ENCODE measurements at places on chromosomes 5 and 9.

- no peak for DNase-seq
Measured at GRCh38 chr5:34818717-34819116, 20.2 kb upstream of the TTC23L start.

DNA sequence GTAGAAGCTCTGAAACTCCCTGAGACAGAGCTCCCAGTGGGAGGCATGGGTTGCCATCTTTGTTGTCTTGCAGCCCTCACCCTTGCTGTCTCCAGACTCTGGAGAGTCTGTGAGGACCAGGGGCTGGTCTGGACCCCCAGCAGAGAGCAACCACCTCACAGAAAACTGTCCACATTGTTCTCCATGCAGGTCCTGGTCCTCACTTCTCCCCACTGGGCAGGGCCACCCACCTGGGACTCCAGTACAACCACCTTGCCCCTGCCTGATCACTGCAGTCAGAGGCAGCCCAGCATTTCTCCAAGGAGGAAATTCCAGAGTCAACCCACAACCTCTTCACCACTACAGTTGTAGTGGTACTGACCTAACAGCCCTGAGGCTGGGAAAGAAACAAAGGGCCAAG is 285.6 kb upstream of the RPS23 start:
- DNase-seq, result no peak

- DNase-seq, result no peak
Measured at GRCh38 chr5:165137701-165138100, 1632.3 kb downstream of the MAT2B start.

GRCh38 chr5:5141339-5141599 is 1.1 kb downstream of the ADAMTS16 start:
- no peak for DNase-seq

GRCh38 chr5:138943599-138944173 is 68.6 kb upstream of the LRRTM2 start:
- no peak for DNase-seq

DNA sequence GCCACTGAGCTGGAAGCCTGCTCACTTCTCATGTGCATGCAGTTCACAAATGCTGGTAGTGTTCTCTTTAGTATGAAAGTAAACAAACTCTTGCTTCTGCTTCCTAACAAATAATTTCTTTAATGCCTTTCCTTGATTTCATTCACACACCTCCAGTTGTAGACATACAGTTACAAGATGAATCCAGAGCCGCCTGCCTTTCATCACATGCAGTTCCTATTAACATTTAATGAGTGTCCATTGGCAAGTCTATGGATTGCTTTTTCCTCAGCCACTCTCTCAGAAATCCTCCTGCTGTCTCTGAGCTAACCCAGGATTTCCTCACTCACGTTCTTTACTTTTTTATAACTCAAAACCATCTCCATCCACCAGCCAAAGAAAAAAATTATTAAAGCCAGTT is 408.6 kb downstream of the BNC2 start:
- no peak for DNase-seq

GRCh38 chr9:135604437-135605237 is 34.7 kb downstream of the GLT6D1 start:
- no peak for DNase-seq

- DNase-seq, result no peak
Measured at GRCh38 chr9:3471883-3472282, 53.9 kb downstream of the RFX3 start.

DNA sequence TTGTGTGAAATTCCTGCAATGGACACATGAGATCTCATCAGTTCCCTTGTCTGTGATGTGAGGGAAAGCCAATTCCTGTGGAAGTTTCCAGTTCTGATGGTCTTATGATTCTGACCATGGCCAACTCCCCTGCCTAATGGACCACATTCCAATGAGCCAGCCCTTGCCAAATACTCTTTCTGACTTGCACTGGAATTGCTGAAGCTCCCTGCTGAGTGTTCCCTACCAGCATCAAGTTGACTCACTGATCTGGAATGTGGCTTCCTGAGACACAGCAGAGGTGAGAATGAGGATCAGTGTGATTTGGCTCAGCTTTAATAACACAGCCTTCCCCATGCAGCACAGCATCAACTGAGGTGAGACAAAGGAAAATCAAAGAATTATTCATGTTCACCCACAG is 427.8 kb downstream of the KDM4C start:
- DNase-seq, result no peak
